ENCODE measurements at places on chromosomes 5 and 9.

DNA sequence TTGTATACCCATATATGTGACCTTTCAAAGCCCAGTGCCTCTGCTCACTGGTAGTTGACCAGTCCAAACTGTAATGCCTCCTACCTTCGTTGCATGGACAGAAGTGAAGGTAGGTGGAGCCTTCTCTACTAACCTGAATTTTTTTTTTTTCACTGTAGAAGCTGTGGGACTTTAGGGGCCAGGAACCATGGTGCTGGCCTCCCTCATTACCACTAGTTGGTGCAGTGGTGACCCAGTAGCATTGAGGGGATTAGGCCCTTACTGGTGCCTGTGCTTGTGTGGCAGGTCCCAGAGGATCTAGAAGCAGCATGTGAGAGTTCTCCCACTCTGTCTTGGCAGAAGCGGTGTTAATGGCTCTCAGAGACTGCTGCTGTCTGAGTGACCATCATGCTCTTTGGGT, 2.3 kb downstream of the RALGPS1 start:
- DNase-seq = no peak

GRCh38 chr9:37141015-37141414, 20.6 kb downstream of the ZCCHC7 start:
- no peak for DNase-seq

DNA sequence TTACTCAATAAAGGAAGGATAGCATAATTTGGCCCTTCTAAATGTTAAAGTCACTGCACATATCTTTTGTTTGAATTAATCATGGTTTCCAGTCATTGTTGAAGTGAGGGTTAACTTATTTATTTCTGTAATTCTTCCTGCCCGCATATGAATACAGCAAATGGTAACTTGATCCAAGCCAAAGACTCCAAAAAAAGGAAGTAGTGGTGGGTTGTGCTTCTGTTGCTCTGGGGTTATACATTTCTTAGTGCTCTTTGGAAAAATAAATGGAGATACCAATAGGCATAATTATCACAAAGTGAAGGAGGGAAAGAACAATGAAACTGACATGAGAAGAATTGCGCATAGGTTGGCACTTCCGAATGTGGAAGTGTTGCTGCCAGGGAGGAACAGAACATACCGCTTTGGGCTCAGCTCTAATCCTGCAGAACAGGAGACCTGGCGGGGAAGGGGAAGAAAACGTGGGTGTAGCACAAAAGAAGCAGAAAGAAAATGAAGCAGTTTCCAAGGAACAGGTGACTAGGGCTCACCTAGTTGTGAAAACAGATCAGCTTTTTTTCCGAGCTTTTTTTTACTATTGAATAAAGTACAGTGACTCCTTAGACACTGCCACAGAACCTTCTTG, 69.7 kb upstream of the TAF11L2 start:
- no peak for DNase-seq

DNA sequence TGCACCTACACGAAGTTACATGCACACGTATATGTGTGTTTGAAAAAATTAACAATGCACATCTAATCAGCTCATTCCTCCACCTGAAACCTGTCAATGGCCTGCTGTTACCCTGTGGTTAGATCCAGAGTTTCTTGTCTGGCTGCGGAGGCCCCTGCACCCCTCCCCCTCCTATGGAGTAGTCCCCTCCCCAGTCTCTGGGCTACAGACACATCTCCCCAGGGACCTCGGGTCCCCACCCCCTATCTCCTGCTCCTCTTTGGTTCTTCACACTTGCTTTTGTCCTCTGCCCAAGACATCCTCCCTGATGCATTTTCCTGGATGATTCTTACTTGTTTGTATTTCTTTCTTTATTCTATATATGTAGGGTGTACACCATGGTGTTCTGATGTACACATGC, 27.2 kb downstream of the FAM240B start:
- no peak for DNase-seq

DNA sequence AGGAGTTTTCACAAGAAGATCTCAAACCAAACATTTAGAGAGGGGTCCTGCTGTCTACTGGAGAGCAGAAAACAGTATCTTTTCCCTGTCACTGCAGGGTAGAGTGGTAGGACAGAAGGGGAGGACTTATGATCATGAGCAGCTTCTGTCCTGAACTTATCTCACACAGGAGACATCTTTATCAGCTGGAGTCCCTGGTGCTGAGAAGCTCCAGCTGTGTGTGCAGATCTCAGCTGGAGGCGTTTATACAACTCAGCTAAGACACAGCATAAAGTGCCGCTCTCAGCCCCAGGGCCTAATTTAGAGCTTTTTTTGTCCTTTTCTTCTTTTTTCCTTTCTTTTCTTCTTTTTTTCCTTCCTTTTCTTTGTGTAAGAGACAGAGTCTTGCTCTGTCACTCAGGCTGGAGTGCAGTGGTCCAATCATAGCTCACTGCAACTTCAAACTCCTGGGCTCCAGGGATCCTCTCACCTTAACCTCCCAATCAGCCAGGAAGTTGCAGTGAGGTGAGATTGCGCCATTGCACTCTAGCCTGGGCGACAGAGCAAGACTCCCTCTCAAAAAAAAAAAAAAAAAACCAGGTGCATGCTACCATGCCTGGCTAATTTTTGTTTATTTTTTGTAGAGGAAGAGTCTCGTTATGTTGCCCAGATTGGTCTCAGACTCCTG, 31.9 kb downstream of the CCDC125 start:
- DNase-seq = no peak

- DNase-seq = no peak
Measured at GRCh38 chr9:22990349-22990748, 543.7 kb downstream of the DMRTA1 start.

GRCh38 chr5:1526190-1526631, 2.5 kb upstream of the LPCAT1 start:
- DNase-seq = no peak

GRCh38 chr5:14560091-14560595, 21.4 kb upstream of the OTULINL start:
- DNase-seq = no peak

DNA sequence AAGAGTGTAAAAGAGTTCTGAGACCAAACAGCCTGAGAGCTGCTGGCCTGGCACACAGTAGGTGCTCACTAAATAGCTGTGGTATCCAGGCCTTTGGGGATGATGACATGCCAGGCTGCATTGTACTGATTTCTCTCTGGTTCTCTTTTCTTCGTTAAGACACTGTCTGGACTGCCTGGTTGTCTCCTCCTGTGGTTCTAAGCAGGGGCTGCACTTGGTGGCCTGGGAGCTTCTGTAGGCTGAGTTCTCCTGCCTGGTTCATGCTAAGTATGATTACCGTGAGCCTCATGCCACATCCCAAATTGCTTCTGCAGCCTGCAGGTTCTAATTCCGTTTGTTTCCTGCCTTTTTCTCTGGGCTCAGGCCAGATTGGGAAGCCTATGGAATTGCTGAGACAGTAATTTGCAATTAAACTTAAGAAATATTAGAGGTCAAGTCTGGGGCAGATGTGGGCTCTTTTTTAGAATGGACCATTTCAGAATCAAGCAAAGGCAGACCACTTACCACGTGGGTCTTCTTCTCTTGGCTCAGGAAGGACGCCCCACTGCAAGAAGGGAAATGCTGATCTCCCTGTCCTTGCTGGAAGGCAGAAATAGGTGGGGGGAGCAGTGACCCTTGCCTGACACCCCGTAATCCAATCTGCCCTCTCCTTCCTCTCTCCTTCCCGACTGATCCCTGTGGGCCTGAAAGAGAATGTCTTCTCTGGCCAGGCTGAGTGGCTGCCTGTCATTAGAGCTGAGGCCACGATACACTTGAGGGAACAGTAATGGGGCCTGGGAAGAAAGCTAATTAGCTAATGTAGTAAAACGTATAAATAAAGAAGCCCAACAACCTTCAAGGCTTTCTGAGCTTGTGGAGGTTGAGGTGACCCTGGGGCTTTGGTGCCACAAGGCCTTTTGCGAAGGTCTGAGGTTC, 21.9 kb upstream of the BOD1 start:
- no peak for DNase-seq

GRCh38 chr9:127033061-127033460, 89.4 kb downstream of the ANGPTL2 start:
- DNase-seq = no peak

GRCh38 chr9:100720922-100721321, 143.0 kb downstream of the CAVIN4 start:
- no peak for DNase-seq

- DNase-seq = no peak
Measured at GRCh38 chr5:78726571-78726970, 78.0 kb upstream of the LHFPL2 start.

- DNase-seq = no peak
Measured at GRCh38 chr5:178587763-178588611, 2.2 kb downstream of the COL23A1 start.

DNA sequence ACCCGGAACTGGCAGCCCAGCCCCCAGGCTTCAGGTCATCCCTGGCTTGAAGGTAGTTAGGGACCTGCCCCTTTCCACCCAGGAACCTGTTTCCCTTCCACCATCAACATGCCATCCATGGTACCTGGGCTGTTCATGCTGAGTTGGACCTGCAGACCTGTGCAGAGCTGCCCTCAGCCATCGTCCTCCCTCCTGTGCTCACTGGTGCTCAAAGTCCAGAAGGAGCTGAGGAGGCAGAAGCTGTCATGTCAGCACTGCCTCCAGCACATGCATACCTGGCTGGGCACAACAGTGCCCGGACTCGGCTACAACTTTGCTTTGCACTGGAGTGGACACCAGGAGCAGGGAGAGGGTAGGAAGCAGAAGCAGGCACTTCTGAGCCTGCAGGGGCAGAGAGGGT, 36.2 kb downstream of the BTNL8 start:
- no peak for DNase-seq

GRCh38 chr5:145978708-145979107, 42.3 kb downstream of the SH3RF2 start:
- DNase-seq = no peak

- no peak for DNase-seq
Measured at GRCh38 chr5:148746826-148747535, 79.4 kb upstream of the ADRB2 start.

- DNase-seq = no peak
Measured at GRCh38 chr9:36191290-36191645, 547 bp downstream of the CLTA start.

DNA sequence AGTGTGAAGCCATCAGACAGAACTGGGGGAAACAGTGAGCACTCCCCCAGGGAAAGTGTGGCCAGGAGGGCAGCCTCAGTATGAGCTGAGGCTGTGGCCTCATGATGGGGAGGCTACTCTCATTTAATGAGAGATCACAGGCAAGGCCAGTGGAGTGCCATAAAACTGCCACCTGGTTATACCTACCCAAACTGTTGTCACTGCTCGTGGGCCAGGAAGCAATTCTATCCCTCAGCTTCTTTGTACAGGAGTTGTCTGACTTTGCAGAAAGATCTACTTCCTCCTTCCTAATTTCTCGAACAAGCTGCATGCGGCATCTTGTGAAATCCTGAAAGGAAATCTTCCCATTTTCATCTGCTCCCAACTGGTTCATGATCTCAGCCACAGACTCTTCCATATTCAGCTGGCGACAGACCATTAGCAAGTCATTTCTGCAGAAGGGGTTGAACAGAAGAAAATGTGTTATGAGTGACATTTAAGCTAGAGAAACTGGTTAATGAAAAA, 50.0 kb downstream of the TSSK1B start:
- no peak for DNase-seq

DNA sequence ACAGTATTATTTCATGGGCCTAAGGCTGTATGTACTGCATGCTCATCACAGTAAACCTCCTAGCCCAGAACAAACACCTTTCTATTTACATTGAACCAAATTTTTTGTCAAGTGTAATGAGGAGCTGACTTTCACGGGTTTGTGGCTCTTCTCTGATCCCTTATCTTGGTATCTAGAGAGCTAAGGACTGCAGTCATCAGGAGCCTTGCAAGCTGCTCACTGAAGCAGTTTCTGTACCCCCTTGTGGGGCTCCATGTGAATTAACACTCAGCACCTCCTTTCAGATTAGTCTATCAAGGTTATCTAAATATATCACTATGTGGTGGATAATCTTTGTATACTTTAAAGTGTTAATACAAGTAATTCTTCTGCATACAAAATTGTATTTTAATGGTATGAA, 108.2 kb downstream of the AUH start:
- no peak for DNase-seq

DNA sequence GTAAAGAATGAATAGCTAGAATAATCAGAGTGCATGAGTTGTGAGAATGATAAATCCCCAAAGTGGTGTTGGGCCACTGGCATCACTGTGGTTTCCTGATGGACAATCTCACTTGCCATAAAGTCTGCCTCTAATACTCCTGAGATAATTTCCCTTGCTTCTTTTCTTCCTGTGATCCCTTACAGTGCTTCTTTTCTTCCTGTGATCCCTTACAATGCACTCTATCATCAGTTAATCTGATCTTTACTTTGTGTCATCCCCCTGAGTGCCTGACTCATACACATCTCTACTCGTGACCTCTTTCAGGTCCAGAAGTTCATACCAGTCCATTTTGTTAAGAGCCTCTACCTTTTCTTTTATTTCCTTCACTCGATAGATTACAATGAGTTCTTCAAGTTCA, 418.3 kb downstream of the HCN1 start:
- DNase-seq = no peak

- no peak for DNase-seq
Measured at GRCh38 chr9:93261281-93261680, 77.3 kb downstream of the WNK2 start.

DNA sequence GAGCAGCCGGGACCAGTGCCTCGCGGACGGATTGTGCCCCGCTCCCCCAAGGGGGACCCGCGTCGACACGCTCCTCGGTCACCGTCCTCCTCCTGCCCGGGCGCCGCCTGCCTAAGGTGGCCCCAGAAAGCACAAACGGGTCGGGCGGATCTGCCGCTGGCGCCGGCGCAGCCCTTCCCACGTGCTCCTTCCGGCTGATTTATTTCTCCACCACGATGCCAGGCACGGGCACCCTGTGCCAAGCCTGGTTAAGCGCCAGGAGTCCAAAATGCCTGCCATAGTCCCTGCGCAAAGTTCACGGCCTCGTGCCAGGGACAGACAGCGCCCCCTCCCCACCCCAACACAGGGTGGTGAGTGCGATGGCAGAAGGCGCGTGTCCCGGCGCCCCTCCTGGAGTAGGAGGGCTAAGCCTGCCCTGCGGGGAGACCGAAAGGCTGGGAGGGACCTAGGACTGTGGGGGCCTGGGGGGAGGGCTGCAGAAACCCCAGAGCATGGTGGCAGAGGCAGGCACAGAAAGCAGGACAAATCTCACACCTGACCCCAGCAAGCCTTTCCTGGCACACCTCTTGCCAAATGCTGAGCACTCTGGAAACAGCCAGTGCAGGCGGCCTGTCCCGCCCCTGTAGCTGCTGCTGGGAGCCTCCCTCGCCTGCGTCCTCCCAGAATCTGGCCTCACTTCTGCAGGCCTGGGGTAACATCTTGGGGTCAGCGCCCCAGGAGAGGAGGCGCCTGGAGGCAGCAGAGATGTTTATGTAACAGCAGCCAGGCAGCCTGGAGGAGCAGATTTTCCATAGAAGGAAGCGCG, 1.1 kb upstream of the NOTCH1 start:
- DNase-seq = no peak
